ENCODE measurements at places on chromosomes 4 and X. TPM values are rescaled to one million over a fixed set of nuclear protein-coding genes. Genes with fewer than 3 reads are reported as not detected.

NAA11 gene
- total RNA-seq = not detected

PLP1 gene
- 88.3 TPM for total RNA-seq

SLC35A2 gene
- 32.9 TPM for total RNA-seq

CLRN2 gene
- total RNA-seq = not detected

IL2 gene
- not detected for total RNA-seq

PNCK gene
- total RNA-seq = 26.8 TPM

VGLL1 gene
- not detected for total RNA-seq

CLTRN gene
- 1.8 TPM for total RNA-seq

LRCH2 gene
- total RNA-seq = 6.6 TPM

TBC1D8B gene
- 2.6 TPM for total RNA-seq

CLCN4 gene
- 6.9 TPM for total RNA-seq

ATXN3L gene
- not detected for total RNA-seq

GPR119 gene
- total RNA-seq = not detected
